ENCODE measurements at places on chromosomes 3 and 15. TPM values are rescaled to one million over a fixed set of nuclear protein-coding genes. Genes with fewer than 3 reads are reported as not detected.

The CAND2 gene
- total RNA-seq, result 11.4 TPM

GRCh38 chr3:88301996-88302393 lies 152.2 kb downstream of the C3orf38 start:
- DNase-seq, result no peak

DNA sequence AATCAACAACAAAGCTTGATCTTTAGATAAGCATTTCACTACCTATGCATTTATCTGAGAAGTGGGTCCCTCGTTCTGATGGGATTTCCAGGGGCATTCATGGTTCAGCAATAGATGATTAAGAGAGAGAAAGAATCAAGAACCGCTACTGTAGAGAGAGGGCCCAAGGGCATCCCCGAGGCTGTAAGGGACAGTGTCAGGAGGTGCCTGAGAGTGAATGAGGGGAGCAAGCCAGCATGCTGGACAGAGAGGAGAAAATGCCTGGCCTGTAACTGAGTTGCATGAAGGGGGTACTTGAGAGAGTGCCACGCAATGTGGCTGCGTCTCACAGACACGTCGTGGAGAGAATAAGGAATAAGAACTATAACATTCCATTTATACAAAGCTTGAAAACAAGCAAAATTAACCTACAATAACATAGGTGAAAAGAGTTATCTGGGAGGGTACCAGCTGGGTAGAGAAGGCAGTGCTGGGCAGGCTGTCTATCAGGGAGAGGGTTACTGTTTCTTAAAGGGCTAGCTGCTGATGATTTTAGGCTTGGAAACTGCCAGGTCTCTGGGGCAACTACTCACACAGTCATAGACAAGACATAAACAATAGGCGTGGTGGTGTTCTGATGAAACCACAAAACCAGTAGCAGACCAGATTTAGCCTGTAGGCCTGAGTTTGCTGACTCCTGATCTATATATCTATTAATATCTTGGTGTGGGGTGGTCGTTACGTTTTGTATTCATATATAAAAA lies 374.6 kb upstream of the CFAP20DC start:
- DNase-seq, result no peak

The CHP1 gene
- 47.7 TPM for total RNA-seq

The CHST2 gene
- 44.4 TPM for total RNA-seq

All from frontal cortex (tissue), 4 donors.